RPMI8226 (cell line): ENCODE measurements at places on chromosomes 2 and 18.

DNA sequence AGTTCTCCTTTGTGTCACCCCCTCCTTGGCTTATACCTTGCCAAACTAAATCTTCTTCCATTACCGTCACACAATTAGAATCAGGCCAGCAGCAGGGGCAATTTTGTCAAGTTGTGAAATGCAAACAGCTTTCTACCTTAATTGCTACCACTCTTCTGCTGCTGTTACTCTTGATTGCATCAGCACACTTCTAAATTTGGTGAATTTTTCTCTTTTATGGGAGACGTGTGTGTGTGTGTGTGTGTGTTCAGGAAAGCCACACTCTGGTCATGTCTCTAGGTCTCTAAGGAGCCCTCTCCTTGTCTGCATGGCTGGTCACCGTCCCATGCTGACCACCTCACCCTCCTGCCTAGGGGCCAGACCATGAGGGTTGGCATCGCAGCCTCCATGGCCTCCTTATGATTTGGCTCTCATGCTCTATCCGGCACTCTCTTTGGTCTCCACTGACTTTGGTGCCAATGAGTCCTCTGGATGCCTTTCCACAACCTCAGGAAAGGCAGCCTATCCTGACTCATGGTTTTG, 87.7 kb downstream of the GATA6 start:
- no peak for DNase-seq

GRCh38 chr2:188217264-188217663, 74.4 kb upstream of the GULP1 start:
- DNase-seq, result no peak

DNA sequence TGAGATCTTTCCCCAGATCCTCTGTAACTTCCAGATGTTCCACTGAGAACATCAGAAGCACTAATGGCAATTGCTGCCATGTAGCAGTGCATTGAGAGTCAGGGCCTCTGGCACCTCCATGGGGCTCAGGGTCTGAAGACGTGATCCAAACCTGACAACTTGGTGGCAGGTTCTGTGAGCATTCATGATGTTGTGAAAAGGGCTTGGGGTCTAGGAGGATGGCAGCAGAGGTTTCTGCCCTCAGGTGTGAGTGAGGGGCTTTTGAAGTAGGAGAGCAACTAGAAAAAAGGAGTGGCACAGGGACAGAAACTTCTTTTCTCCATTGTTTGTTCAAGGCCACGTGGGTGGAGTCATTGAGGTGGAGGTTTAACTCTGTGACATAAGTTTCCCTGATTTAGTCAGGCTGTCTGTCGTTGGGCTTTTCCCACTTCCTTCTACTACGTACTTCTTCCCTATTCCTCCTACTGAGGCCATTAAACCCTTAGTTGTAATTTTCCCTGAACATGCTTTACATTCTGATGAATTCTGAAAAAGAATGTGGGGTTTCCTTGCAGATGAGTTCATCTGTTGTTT, 13.1 kb downstream of the CFLAR start:
- DNase-seq, result peak; percentile 34

DNA sequence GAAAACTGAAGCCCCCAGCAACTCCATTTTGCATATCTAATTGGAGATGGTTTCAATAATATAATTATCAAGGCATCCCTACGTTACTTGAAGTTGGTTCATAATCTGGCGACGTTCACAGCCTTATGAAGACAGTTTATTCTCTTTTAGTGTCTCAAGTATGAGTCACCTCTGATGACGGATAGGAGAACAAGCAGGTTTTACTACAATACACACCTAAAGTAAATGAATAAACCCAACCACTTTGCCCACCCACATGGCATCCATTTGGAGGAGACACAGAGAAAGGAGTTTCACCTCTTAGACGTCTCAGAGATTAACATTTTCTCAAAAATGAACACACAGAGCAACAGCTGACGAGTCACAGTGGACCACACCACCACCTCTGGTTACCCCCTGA, 40.8 kb downstream of the BCL11A start:
- DNase-seq, result no peak

DNA sequence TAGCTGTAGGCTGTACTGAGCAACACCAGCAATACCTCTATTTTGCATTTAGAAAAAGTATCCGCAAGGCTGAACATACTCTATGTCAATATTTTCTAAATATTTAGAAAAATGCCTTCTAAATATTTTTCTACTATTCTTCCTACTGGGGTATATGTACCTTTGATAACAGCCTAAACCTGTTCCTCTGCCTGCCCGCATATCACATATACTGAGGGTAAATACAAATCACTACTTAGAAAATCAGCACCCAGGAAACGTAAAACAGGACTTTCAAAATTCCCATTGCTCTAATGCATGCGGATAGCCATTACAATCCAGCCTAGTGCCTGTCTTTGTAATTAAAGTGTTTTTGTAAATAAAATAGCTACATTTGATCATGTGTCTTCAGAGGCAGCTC, 56.1 kb downstream of the NCKAP5 start:
- no peak for DNase-seq

- no peak for DNase-seq
These were observed 104.7 kb upstream of the CD302 start for GRCh38 chr2:159902722-159903121.

GRCh38 chr18:52598921-52599320, 258.9 kb downstream of the DCC start:
- no peak for DNase-seq

DNA sequence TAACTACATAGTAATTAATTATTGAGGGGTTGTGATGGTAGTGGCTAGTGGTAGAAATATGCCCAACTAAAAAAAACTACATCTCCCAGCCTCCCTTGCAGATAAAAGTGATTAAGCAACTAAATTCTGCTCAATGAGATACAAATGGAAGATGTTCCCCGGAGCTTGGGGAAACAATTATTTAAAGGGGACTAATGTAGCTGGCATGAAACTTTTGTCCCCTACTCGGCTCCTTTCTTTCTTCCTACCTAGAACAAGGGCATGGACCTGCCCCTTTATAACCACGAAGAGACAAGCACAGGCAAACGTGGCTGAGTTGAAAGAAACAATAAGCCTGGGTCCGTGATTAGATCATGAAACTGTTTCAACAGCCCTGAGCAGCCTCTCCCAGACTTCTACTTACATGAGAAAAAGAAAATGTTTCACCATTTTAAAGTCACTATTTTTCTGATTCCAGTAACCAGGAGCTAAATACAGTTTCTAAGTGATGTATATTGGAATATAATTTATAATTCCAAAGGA, 236.9 kb downstream of the SCG2 start:
- no peak for DNase-seq

DNA sequence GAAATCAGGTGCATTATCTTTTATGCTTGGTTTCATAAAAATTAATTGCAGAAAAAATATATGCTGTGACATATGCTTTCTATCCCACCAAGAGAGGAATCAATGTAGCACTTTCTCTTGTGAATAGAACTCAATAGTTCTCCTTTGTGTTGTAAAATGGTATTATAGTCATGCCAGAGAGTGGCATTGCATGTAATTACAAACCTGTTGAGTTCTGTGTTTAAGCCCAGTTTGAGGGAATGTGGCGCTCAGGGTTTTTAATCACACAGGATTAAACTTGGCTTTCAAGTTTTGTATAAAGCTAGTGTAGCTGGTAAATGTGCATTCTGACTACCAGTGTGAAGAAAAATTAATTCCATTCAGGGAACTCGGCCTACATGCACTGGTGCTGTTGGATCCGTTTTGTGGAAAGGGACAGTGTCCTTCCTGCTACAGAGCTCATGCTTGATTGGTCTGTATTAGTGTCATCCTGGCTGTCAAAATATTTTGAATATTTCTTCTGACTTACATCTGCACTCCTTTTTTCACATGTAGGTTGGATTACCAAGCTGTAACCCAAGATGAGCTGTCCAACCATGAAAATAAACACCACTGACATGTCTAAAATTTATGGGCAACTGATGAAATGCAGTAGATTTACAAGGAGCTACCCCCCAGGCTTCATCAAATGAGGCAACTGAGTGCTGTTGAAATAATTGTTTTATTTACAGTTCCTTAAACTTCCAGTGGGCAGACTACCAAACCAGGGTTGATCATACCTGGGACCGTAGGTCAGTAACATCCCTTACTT, 80.3 kb downstream of the SLC4A3 start:
- no peak for DNase-seq

- no peak for DNase-seq
These were observed 422.2 kb upstream of the MC4R start for GRCh38 chr18:60794802-60795201.
